Prostate gland (tissue), 2 donors: ENCODE measurements at places on chromosomes 11 and 22. TPM values are rescaled to one million over a fixed set of nuclear protein-coding genes. Genes with fewer than 3 reads are reported as not detected.

DNA sequence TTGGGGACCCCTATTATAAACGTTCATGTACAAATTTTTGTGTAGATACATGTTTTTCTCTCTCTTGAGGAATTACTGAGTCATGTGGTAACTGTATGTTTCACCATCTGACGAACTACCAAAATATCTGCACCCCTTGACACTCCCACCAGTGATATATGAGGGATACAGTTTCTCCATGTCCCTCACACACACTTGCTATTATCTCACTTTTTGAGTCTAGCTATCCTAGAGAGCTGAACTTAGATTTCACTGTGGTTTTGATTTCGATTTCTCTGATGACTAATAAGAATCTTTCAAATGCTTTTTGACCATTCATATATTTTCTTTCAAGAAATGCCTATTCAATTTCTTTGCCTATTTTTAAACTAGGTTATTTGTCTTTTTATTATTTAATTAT is 200.2 kb downstream of the PGR start:
- H3K4me1 ChIP-seq = no peaks in the 10 kb centered on the region
- H3K27ac ChIP-seq = no peak overlapping the region
- no peaks in the 10 kb centered on the region for H3K27me3 ChIP-seq
- no peak overlapping the region for H3K4me3 ChIP-seq

DNA sequence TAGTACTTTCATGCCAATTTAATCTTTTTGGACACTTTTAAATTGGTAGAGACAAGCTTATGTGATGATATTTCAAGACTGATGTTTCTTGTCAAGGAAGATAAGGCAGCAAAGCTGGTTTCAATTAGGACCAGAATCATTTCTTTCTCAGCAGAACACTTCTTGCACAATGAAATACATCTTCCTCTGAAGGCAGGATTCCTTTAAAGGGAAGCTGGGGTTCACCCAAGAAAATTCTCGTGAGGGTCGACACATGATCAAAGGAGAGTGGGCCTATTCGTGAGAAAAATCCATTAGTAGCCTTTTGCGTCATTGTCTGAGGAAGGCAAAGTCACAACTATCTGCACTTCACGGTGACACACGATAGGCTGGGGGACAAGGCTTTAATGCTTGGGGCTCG is 17.6 kb downstream of the TTC12 start:
- DNase-seq = no peak
- H3K4me1 ChIP-seq = no peaks in the 10 kb centered on the region
- H3K27me3 ChIP-seq = no peaks in the 10 kb centered on the region

- H3K4me1 ChIP-seq = no peaks in the 10 kb centered on the region
- no peak overlapping the region for H3K4me3 ChIP-seq
- no peak overlapping the region for H3K27ac ChIP-seq
- DNase-seq = no peak
Observed at GRCh38 chr11:105100981-105101630, 38.5 kb downstream of the CARD18 start.

Gene OR4D10
- total RNA-seq = not detected

Gene MRGPRX4
- not detected for total RNA-seq

Gene OR8D4
- total RNA-seq = not detected

Gene CCDC73
- 0.09 TPM for total RNA-seq

GRCh38 chr11:32792948-32793475 is 1.4 kb downstream of the CCDC73 start:
- H3K36me3 ChIP-seq = no peaks in the 10 kb centered on the region
- peak; percentile 53 for DNase-seq
- H3K4me3 ChIP-seq = no peak overlapping the region
- no peaks in the 10 kb centered on the region for H3K4me1 ChIP-seq
- H3K27ac ChIP-seq = no peak overlapping the region

- no peaks in the 10 kb centered on the region for H3K27me3 ChIP-seq
- H3K27ac ChIP-seq = no peak overlapping the region
- no peak for DNase-seq
- H3K4me1 ChIP-seq = no peaks in the 10 kb centered on the region
- H3K36me3 ChIP-seq = no peaks in the 10 kb centered on the region
Observed at GRCh38 chr22:32637951-32638350, 163.3 kb downstream of the FBXO7 start.

Gene IGSF9B
- 35.3 TPM for total RNA-seq

Gene NXPE2
- total RNA-seq = 0.62 TPM
